Fibroblast of skin of right quadriceps (primary cell): ENCODE measurements at places on chromosomes 11 and 22.

GRCh38 chr11:13339195-13340153 is 61.9 kb downstream of the BMAL1 start:
- DNase-seq: peak; percentile 97

DNA sequence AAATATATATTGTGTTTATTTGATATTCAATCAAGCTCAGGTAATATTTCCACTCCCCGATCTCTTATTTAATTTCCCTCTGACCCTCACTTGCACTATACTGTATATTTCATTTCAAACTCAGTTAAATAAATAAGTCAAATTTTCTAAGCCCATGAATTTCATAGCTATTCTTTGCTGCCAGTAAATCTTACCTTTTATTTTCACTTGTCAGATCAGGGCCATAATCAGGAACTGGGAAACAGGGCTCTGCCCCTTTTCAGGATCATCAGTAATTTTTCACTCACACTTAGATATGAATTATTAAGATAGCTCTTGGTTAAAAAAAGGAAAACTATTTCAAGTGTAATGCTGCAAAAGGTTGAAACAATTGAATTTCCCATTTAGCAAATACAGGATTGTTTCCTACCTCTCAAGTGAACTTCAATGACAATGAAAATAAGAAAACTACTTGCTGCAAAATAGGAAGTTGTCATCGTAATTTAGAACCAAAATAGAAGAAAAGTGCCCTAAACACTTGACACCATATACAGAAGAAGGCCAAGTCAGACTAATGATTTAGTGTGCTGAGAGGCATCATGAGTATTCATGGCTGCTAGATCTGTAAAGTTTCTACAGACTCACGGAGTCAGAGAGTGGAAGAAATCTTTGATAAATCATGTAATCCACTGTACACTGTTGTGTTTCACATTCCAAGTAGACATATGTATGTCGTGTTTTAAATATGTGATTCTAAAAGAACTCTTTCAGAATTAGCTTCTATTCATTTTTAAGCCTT is 316.8 kb upstream of the CNTN5 start:
- DNase-seq: no peak

DNA sequence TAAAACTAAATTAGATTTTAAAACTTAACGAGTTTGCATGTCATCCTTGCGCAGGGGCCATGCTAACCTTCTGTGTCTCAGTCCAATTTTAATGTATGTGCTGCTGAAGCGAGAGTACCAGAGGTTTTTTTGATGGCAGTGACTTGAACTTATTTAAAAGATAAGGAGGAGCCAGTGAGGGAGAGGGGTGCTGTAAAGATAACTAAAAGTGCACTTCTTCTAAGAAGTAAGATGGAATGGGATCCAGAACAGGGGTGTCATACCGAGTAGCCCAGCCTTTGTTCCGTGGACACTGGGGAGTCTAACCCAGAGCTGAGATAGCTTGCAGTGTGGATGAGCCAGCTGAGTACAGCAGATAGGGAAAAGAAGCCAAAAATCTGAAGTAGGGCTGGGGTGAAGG is 10.6 kb downstream of the LIMK2 start:
- DNase-seq: no peak

- no peak for DNase-seq
Observed at GRCh38 chr22:48711031-48711431, 1116.6 kb downstream of the BRD1 start.

GRCh38 chr11:93784935-93785360 is 866 bp downstream of the MED17 start:
- no peak for DNase-seq

- DNase-seq: no peak
Observed at GRCh38 chr11:71428861-71429435, 19.2 kb downstream of the DHCR7 start.

- no peak for DNase-seq
Observed at GRCh38 chr22:27312966-27313855, 488.3 kb downstream of the MN1 start.

- no peak for DNase-seq
Observed at GRCh38 chr22:43094085-43094484, 4.9 kb upstream of the TTLL1 start.

GRCh38 chr22:47392729-47393128 is 630.3 kb downstream of the TBC1D22A start:
- DNase-seq: no peak

GRCh38 chr11:68008381-68009337 is 1.5 kb upstream of the ALDH3B1 start:
- DNase-seq: no peak

GRCh38 chr11:117099696-117100095 is 1.5 kb upstream of the SIK3 start:
- DNase-seq: no peak

GRCh38 chr11:47398011-47398410 is 10.4 kb upstream of the SLC39A13 start:
- no peak for DNase-seq

DNA sequence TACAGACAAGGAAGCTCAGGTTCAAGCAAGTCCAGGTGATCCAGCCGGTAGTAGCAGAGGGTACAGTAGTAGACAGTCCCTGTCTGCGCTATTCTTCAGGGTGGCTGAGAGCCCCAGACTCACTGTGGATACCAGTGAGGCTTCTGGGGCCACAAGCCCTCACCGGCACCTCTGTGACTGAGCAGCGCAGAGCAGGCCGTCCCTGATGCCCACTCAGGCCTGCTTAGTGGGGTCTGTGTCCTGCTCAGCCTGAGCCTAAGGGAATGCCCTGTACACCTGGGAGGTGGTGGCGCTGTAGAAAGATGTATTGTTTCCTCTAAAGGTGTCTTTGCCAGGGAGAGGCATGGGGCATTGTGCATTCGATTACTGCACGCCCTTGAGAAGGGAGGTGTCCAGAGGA is 143.8 kb downstream of the CACNA1I start:
- no peak for DNase-seq

DNA sequence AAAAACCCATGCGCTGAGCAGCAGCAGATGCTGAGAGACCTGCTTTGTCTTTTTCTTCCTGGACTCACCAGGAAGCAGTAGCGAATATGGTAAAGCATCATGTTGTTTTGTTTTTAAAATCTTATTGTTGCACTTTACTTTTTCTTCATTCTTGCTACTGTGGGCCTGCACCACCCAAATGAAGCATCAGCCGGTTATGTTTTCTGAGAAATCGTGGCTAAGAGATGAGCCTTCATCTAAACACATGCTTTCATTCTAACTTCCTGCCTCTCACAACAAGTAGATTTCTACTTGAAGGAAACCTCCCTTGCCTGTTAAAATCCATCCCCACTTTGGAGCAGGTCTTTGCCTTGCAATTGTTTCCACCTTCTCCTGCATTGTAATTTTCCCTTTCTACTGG is 1025.9 kb downstream of the NTM start:
- no peak for DNase-seq

DNA sequence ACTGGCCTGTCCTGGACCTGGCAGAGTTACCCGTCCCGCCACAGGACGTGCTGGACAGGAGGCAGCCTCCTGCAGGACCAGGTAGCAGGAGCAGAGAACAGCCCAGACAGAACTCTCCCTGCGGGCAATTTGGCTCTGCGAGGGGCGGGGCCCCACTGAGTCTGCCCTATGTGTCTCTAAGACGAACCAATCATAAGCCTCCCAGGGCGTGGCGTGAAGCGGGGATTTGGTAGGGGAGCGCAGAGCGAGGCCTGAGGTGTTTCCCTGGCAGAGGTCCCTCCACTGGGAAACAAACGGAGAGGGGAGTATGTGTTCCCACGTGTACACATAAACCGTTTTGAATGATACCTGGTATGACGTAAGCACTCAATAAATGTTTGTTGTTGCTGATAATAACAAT is 7.4 kb downstream of the CD82 start:
- no peak for DNase-seq

DNA sequence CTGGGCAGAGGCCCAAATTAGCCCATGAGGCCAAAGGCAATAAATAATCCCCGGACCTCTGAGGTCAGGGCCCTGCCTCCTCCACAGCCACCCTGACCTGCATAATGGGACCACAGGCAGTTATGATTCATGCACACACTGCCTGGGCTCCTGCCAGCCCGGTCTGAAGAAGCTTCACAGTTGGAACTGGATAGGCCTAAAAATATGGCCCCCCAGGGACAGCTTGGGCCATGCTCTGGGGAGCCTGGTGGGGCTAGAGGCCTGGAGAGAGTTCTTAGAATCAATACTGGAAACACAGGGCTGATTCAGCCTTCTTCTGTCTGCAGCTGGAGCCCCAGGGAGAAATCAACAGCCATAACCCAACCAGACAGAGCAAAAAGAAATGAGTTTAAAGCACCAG is 112.8 kb upstream of the CADM1 start:
- peak; percentile 97 for DNase-seq

- DNase-seq: no peak
Observed at GRCh38 chr22:42443240-42444076, 11.3 kb upstream of the NFAM1 start.

DNA sequence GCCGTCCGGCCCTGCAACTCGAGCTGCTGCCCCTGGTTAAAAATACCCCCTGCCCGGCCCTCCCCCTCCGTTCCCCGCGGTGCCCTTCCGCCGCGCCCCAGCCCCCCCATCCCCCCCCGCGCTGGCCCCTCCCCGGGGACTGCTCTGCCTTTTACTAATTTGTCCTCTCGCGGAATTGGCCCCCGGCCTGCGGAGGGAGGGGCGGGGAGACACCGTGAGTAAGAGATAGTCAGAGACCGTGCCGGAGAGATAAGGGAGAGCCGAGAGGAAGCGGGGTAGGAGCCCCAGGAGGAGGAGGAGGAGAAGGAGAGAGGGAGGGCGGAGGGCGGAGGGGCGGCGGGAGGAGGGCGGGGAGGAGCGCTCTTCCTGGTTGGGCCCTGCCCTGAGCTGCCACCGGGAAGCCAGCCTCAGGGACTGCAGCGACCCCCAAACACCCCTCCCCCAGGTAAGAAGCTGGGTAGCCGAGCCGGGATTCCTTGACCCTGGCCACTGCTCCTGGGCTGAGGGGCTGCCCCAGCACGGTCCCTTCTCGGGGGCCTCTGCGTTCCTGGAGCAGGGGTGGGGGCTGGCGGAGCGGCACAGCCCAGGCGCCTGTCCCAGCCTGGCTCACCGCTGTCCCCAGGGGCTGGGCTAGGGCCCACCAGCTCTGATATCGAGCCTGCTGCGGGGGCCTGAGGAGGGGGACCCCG is at the start of gene CAPN1:
Gene CAPN1 (plus strand): TSS at position 360 of the 689 bp plus-strand sequence. CDS start 774 bp downstream, outside the sequence.
- DNase-seq: peak; percentile 93

- DNase-seq: no peak
Observed at GRCh38 chr22:27833803-27834202, 32.2 kb upstream of the MN1 start.

DNA sequence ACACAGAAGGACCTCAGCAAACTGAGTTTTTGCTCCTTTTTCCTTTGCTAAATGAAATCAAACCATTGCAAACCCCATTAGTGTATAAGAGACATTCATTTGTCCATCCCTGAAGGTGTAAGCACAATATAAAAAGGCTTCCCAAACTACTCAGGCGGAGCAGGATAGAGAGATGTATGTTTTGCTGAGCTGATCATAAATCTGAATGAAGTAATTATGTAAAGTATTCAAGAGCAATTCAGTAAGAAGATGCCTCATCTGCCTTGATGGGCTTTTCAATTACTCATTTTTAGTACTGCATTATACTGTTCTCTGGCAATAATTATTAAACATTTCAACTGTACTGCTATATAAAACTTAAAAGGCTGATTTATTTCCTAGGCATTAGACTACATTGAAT is 65.0 kb downstream of the SPON1 start:
- no peak for DNase-seq

DNA sequence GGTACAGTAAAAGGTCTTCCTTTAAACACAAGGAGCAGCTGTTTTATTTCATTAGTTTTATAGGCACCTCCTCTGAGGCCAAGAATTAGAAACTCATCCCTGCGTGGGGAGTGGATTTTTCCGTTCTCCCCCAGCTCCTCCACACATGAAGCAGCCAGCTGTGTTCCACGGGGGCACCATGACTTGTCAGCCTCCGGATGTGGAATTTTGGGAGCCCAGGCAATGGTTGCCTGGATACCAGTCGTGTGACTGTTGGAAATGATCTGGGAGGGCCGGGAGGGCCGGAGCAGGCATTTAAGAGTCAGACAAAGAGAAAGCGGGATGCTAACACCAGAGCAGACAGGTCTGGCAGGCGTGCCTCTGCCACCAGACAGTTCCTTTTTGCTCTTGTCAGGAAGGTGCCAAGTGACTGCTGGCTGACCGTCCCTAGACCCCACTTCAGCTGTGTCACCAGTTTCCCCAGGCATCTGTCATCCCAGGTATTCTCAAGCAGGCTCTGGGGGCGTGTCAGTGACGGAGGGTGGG is 15.9 kb upstream of the CDC42EP2 start:
- DNase-seq: no peak

DNA sequence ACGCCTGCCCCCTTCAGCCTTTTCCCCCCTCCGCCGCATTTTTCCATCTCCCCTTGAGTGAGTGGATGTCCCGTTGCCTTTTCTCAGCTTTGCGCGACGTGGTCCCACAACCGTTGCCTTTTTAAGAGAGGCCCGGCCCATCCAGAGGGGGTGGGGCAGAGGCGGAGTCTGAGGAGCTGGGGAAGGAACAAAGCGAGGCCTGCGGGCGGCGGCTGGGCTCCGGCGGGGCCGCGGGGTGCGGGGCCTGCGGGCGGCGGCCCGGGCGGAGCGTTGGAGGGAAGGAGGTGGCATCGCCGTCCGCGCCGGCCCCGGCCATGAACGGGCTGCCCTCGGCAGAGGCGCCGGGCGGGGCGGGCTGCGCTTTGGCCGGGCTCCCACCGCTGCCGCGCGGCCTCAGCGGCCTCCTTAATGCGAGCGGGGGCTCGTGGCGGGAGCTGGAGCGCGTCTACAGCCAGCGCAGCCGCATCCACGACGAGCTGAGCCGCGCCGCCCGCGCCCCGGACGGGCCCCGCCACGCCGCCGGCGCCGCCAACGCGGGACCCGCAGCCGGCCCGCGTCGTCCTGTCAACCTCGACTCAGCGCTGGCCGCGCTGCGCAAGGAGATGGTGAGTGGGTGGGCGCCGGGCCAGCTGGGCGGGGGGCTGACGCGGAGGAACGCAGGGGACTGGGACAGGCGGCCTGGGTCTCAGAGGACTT is at the start of gene FAM89B:
Gene FAM89B (plus strand): TSS at position 183 of the 696 bp plus-strand sequence. CDS start 132 bp downstream, at position 315.
- peak; percentile 87 for DNase-seq

GRCh38 chr11:125887373-125888324 is at the start of gene HYLS1:
Gene HYLS1, plus strand, starts transcription at chr11:125887668. Its CDS starts 11,701 bp downstream, at chr11:125899369.
- peak; percentile 96 for DNase-seq

DNA sequence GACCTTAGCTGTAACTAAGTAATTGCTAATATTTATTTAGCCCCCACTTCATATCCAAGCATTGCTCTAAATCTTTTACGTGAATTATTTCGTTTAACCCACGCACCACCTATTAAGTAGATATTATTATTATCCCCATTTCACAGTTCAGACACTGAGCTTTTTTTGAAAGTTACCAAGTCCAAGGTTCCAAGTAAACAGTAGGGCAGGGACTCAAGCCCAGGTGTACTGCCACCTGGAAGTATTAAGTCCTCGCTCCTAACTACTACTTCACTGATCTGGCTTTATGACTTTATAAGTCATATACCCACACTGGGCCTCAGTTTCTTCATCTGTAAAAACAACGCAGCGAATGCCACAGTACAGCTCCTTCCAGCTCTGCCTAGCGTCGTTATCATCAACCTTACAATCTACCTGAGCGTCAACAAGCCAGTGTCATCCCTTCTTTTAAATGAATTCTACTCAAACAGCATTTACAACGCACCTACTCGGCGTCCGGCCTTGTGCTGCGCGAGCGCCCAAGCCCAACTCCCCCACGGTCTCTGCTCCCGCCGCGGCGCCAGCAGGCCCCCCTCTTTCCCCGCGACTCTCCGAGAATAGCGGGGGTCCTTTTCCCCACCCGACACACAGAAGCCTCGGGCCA is 624 bp downstream of the TMEM41B start:
- no peak for DNase-seq

GRCh38 chr22:29151316-29151715 is 54.4 kb upstream of the EMID1 start:
- DNase-seq: no peak

GRCh38 chr11:95922099-95922498 is 1.8 kb downstream of the MTMR2 start:
- DNase-seq: no peak
